Stimulated activated CD4-positive, alpha-beta T cell treated with anti-CD3 and anti-CD28 coated beads, TNF-alpha, amount 100 ng/mL, for 1 hour (primary cell): ENCODE measurements at places on chromosomes 12 and 14.

DNA sequence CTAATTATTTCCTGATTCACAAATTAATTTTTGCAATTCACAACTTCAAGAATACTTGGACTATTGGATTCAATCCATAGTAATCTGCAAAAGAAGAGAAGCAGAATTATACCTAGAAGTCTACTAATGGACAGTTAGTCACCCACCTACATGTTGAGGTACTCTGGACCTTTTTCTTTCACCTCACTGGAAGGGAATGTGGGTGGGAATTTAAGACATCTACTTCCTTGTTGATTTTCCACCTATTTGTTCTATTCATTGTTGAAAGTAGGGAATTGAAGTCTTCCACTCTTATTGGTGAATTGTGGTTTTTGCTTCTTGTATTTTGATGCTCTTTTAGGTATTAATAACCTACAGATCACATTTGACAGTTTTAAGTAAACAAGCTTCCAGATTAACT is 11.0 kb downstream of the RESF1 start:
- no peak for DNase-seq

GRCh38 chr14:65966188-65966587 is 520.0 kb upstream of the CCDC196 start:
- DNase-seq = no peak

- no peak for DNase-seq
These were observed 1010.3 kb downstream of the LRFN5 start for GRCh38 chr14:42617005-42617404.

DNA sequence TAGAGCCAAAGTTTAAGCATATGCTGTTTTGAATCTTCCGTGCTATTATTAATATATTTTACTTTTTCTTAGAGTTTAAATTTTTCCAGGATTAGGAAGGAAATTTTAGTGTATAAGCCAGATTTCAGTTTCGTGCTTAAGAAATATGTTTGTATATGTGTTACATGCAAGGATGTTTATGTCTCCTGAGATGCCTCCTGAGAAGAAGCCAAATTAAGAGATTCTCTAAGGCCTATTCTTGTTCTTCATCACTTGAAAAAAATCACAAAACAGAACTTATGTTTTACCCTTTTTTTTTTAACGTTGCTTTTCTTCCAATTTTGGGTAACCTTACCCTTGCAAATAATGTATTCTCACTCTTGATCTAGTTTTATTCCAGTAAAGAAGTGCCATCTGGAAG is 412.7 kb downstream of the TMTC2 start:
- no peak for DNase-seq

DNA sequence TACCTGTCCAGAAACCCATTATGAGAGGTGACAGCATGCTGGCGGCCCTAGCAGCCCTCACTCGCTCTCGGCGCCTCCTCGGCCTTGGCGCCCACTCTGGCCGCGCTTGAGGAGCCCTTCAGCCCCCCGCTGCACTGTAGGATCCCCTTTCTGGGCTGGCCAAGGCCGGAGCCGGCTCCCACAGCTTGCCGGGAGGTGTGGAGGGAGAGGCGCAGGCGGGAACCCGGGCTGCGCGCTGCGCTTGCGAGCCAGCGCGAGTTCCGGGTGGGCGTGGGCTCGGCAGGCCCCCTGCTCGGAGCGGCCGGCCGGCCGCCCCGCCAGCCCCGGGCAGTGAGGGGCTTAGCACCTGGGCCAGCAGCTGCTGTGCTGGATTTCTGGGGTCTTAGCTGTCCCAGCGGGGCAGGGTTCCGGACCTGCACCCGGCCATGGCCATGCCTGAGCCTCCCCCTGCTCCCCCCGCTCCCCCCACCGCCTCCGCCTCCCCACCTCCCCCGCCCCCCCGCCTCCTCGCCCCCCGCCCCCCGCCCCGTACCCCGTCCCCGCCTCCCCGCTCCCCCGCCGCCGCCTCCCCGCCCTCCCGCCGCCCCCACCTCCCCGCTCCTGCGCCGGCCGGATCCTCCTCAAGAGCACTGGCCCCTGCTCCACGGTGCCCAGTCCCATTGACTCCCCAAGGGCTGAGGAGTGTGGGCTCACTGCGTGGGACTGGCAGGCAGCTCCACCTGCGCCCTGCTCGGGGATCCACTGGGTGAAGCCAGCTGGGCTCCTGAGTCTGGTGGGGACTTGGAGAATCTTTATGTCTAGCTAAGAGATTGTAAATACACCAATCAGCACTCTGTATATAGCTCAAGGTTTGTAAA is 163.1 kb downstream of the KLHL28 start:
- DNase-seq = no peak
